ENCODE measurements at places on chromosomes 12 and 14. TPM values are rescaled to one million over a fixed set of nuclear protein-coding genes. Genes with fewer than 3 reads are reported as not detected.

Gene KRT6A
- total RNA-seq = 299 TPM

Gene RPGRIP1
- 0.41 TPM for total RNA-seq

Gene BTG1
- 31.6 TPM for total RNA-seq

Gene GLS2
- 0.21 TPM for total RNA-seq

Gene TMPRSS12
- total RNA-seq = not detected

Gene CLEC1A
- total RNA-seq = 2.7 TPM

Gene PPM1H
- 4.5 TPM for total RNA-seq

Gene RNASE1
- total RNA-seq = 38.5 TPM

Gene CAMKK2
- 16.8 TPM for total RNA-seq

Gene SRSF5
- 288 TPM for total RNA-seq

Gene COL2A1
- total RNA-seq = 7.0 TPM

Gene CCDC60
- 0.62 TPM for total RNA-seq
